ENCODE measurements at places on chromosomes 1 and 21.
A peak's percentile ranks its signal among the peaks of the same experiment; 100 is the strongest.

- DNase-seq: peak; percentile 22
Measured at GRCh38 chr1:11059155-11059967, 457 bp downstream of the SRM start.

DNA sequence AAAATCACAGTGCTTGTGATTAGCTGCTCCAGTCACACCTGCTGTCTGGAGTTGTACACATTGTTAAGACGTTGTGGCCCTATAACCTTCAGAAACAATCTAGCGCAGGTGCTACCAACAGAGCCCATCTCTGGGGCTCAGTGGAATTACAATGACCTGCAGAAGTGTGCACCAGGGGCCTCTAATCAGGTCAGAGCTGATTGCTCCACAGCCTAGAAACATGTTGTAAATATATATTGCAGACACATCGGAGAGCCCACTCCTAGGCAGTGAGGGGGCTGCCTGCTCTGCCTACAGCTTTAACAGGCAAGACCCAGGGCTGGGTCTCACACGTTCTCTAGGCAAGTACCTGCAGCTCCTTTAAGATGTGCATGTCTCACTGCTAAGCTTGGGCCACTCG is 302.0 kb downstream of the SIPA1L2 start:
- no peak for DNase-seq

DNA sequence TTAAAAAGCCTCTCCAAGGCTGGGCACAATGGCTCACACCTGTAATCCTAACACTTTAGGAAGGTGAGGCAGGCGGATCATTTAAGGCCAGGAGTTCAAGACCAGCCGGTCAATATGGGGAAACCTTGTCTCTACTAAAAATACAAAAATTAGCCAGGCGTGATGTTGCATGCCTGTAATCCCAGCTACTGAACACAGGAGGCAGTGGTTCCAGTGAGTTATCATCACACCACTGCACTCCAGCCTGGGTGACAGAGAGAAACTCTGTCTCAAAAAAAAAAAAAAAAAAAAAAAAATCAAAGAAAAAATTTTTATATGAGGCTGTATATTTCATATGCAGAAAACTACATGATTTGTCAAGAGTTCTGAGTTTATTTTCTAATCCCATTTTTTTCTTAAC is 1107.1 kb upstream of the TMPRSS15 start:
- DNase-seq: no peak

GRCh38 chr1:219179293-219179692 is 5.6 kb downstream of the LYPLAL1 start:
- no peak for DNase-seq

- DNase-seq: no peak
Measured at GRCh38 chr1:44251486-44251885, 38.2 kb downstream of the DMAP1 start.

GRCh38 chr1:162305969-162306368 is 70.7 kb downstream of the SPATA46 start:
- DNase-seq: no peak

DNA sequence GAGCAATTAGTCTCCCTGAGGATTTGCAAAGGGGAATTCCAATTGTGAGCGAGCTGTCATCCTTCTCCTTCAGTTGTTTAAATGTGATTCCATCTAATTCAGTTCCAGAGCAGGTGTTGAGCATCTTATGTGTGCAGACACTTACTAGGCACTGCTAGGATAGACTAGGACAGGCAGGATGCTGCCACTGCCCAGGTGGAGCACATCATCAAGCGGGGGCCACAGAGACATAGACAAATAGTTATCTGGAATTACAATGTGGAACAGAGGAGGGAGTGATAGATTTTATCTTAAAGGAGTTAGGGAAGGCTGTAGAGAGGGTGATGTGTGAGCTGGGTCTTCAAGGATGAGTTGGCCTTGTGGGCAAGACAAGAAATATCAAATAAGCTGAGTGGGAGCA is 55.9 kb downstream of the CDC7 start:
- no peak for DNase-seq

DNA sequence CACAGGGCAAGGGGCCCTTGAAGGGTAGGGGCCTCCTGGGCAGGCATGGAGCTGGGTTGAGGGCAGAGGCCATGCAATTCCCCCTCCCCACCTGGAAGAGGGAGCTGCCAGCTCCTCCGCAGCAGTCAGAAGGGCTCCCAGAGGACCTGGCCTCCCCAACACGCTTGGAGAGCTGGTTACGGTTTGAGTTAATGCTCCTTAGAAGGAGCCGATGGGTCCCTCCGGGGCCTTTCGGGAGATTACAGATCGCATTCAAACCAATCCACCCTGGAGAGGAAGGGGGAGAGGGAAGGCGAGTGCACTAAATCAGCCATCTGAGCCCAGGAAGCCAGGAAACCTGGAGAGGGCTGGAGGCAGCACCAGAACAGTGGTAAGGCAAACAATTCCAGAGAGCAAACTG is 106.3 kb upstream of the CSF3R start:
- DNase-seq: no peak

- no peak for DNase-seq
Measured at GRCh38 chr21:45917241-45917640, 64.3 kb upstream of the COL6A1 start.

GRCh38 chr21:38817371-38818324 is 11.9 kb downstream of the ETS2 start:
- no peak for DNase-seq

DNA sequence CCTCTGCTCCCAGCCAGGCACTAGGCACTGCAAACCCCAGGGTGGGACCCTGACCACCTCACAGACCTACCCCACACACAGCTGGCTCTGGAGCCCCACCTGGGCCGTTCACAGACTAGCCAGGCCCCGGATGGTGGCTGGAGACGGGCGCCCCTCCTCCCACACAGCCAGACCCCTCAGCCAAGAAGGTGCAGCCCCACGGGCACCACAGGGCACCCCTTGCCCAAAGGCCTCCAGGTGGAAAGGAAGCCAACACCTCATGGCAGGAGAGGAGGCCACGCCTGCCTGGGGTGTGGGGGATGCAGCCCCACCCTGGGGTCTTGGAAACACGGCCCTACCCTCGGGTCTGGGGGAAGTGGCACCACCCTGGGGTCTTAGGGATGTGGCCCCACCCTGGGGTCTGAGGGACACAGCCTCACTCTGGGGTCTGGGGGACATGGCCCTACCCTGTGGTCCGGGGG is 44.6 kb downstream of the WNT9A start:
- no peak for DNase-seq

GRCh38 chr1:247112479-247112781 is 8.3 kb upstream of the ZNF669 start:
- DNase-seq: no peak

DNA sequence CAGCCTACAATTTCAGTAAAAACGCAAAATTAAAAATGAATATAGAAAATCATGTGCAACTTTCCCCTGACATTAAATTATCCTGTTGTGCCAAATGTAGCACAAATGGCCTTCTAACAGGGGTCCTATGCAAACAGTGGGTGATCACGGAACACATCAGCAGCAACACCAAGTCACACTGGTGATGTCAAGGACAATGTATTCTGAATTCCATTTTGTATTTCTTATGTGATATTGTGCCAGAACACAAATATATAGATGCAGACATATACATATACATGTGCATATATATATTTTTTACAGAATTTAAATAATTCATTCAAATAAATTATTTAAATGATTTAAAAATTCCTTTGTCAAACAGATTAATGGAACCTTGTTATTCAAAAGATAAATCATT is 8.6 kb upstream of the ADGRL2 start:
- no peak for DNase-seq

GRCh38 chr1:100793659-100794058 is 74.1 kb downstream of the VCAM1 start:
- no peak for DNase-seq

GRCh38 chr1:12619792-12620487 is 1.9 kb upstream of the DHRS3 start:
- DNase-seq: peak; percentile 65

- DNase-seq: no peak
Measured at GRCh38 chr1:240909701-240910457, 297.9 kb upstream of the GREM2 start.

GRCh38 chr1:87927391-87928280 is 599.0 kb downstream of the LMO4 start:
- no peak for DNase-seq

DNA sequence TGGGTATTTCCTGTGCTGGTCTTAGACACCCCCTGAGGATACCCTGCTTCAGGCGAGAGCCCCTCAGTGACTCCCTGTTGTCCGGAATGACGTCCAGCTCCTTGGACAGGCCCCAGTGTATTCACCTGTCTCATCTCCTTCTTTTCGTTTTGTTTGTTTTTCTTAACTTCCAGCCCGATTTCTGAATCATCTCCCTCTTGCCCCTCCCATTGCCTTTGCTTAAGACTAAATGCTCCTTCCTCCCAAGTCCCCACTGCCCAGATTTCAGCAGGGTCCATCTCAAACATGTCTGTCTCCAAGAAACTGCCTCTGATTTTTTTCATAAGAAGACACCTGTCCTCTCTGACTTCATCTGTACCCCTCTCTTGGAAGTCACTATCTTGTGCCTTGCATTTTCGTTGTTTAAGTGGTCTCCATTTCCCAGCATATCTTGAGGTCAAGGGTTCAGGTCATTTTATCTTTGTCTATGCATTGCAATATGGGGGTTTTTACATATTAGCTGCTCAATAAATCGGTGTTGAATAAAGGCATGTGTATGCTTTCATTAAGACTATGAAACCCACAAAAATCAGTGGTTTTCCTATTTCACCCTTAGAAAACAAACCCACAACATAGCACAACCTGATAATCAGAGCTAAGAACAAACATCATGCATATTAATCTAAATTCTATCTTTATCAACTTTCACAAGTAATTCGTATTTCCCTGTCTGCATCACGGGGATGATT is 58.4 kb upstream of the LGALS8 start:
- no peak for DNase-seq

- no peak for DNase-seq
Measured at GRCh38 chr21:41874611-41875010, 4.5 kb downstream of the PRDM15 start.

DNA sequence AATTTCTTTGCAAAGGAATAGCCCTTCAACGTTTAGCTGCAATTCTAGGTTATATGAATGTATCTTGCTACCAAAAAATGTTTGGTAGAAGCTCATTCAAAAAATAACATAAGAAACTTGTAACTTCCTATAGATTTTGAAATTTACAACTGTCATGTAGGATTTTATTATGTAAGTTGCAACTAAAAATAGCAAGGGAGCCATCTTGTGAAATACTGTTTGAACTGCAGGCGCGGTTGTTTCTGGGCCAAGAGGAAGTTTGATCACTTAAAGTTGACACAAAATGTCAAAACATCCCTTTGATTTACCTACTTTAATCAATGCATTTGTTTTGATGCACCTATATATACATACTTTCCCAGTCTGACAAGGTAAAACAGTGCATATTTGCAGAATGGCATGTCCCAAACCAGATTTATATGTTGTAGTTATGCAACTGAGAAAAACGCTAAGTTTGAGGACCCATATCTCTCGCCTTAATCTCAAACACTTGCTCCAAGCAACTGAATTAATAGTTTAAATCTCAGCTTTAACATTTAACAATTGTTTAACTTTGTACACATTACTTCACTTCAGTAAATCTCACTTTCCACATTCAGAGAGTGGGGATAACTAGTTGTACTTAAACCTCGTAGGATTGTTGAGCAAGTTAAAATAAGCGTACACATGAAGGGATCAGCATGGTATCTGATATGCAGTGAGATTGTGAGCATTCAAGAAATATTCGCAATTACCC is 63.9 kb downstream of the KCNK2 start:
- no peak for DNase-seq
